SK-N-SH (cell line): ENCODE measurements at places on chromosomes 3 and 15. TPM values are rescaled to one million over a fixed set of nuclear protein-coding genes. Genes with fewer than 3 reads are reported as not detected.

The SOX2 gene
- 0.10 and 0.13 TPM in 2 replicates for polyA plus RNA-seq

The IL17RC gene
- 17.3 and 17.9 TPM in 2 replicates for polyA plus RNA-seq

The LYZL4 gene
- not detected in 2 replicates for polyA plus RNA-seq

The AP3B2 gene
- 0.77 and 1.8 TPM in 2 replicates for polyA plus RNA-seq

The ZNF385D gene
- polyA plus RNA-seq, result 1.3 and 1.8 TPM in 2 replicates

The CHRM5 gene
- polyA plus RNA-seq, result 0.03 TPM in 1 of 2 replicates, not detected in the other

DNA sequence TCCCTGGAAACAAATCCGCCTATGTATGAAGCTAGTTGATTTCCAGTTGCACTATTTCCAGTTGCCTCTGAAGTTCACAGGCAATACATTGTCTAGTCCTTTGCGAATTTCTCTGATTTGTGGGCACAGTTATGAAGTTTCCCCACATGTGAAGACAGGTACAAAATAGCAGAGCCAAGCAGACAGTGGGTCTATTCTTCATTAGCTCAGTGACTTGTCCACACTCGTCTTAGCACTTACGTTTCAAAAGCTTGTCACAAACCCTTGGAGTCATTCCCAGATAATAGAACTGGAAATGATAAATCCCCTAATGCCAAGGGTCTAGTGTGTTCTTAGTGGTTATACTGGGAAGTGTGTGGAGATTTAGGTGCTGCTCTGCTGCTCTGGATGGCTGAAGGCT is 14.5 kb downstream of the SRPRB start:
- no peak overlapping the region for H3K4me3 ChIP-seq
- no peak overlapping the region for H3K27ac ChIP-seq
- no peaks in the 10 kb centered on the region for H3K27me3 ChIP-seq
- peaks cover 77% of the 10 kb centered on the region for H3K36me3 ChIP-seq
- no peaks in the 10 kb centered on the region for H3K4me1 ChIP-seq

DNA sequence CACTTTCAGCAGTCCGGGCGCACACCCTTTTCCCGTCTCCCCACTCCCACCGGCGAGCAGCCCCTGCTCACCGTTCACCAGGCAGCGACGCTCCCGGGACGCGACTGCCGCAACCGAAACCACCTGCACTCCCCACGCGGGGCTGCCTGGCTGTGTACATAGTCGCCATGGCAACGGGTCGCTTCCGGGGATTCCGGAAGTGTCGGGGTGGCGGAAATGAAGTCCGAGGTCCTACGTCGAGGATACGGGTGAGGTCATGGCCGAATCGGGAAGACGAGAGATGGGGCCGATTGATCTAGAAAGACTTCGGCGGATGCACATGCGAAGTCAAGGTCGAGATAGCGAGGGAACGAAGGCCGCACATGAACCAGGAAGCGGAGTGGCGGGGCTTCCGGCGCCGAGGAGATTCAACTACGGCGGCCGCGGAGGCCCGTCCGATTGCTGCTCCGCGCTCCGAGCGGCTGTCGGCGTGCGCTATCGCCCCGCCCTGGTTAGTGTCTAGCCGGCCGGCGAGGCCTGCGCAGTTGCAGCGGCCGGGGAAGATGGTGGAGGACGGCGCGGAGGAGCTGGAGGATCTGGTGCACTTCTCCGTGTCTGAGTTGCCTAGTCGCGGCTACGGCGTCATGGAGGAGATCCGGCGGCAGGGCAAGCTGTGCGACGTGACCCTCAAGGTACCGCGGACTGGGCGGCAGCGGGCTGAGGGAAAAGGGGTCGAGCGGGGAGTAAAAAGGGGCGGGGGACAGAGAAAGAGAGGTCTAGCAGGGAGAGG is at the start of the genes KIF9 and KLHL18:
TSS of gene KIF9 (minus strand) at position 376 of the 769 bp plus-strand sequence. CDS start 5,425 bp downstream, outside the sequence.
TSS of gene KLHL18 (plus strand) at position 521 of the 769 bp plus-strand sequence. CDS start at position 543, 22 bp downstream.
- no peaks in the 10 kb centered on the region for H3K36me3 ChIP-seq
- peak within 1 kb of the TSS; percentile 70 for H3K4me3 ChIP-seq
- no peaks in the 10 kb centered on the region for H3K4me1 ChIP-seq
- DNase-seq, result peak; percentile 94
- H3K27me3 ChIP-seq, result no peaks in the 10 kb centered on the region

DNA sequence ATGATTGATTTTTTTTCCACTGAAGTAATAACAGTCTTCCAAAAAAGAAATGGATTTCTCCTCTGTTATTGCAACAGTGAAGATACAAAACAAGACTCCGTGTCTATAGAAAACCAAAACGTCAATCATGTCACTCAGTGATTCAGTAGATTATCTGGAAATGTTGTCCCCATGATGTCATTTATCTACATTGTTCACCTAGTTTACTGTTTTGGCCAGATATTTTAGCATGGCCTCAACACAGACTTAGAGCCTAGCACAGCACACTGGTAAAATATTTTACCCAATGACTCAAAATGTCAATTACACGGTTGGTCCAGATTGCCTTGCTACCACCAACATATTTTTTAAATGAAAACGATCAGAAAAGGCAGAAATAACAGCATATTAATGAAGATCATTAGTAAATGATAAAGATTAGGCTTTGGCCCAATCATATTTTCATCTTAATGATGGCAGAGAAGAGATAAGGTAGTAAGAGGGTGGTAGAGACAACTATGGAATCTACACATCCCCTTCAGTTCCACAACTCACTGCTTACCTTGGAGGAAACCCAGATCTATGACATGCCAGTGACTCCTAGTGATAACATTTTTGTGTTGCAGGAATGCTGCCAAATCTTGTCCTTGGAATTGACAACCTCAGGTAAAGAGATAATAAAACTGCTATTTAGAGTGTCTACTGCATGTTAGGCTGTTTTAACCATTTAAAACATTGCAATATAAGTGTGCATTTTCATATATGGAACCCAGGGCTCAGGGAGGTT is 347.7 kb upstream of the ARPP21 start:
- no peak for DNase-seq
- H3K27ac ChIP-seq, result no peak overlapping the region
- no peaks in the 10 kb centered on the region for H3K4me1 ChIP-seq

- H3K27ac ChIP-seq, result no peak overlapping the region
- H3K27me3 ChIP-seq, result no peaks in the 10 kb centered on the region
- H3K36me3 ChIP-seq, result no peaks in the 10 kb centered on the region
These were observed 22.7 kb upstream of the UBXN7 start for GRCh38 chr3:196454935-196455334.

- H3K4me3 ChIP-seq, result no peak overlapping the region
- no peak overlapping the region for H3K27ac ChIP-seq
- no peaks in the 10 kb centered on the region; the same call in 1 of the 2 replicates for H3K4me1 ChIP-seq
- no peak for DNase-seq
- no peaks in the 10 kb centered on the region for H3K27me3 ChIP-seq
These were observed 48.5 kb upstream of the SKIL start for GRCh38 chr3:170309046-170309445.

DNA sequence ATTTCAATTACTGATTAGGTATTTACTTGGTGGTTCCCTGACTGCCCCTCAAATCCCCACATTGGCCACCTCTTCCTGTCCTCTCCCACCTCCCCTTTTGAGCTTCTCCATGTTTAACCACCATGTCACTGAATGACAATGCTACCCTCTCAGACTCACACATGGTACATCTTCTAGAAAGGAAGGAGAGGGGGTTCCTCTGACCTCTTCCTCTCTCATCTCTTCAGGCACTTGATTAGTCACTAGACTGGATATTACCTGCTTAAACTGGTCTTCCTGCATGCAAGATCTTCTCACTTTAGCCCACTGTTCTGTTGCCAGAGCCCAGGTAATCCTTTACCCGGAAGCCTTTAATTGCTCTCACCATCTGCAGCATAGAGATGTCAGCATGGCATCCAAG is 64.9 kb downstream of the DIPK2A start:
- no peaks in the 10 kb centered on the region for H3K36me3 ChIP-seq
- no peak overlapping the region for H3K4me3 ChIP-seq
- no peaks in the 10 kb centered on the region for H3K27me3 ChIP-seq
- H3K4me1 ChIP-seq, result no peaks in the 10 kb centered on the region; the same call in 1 of the 2 replicates
- DNase-seq, result no peak

DNA sequence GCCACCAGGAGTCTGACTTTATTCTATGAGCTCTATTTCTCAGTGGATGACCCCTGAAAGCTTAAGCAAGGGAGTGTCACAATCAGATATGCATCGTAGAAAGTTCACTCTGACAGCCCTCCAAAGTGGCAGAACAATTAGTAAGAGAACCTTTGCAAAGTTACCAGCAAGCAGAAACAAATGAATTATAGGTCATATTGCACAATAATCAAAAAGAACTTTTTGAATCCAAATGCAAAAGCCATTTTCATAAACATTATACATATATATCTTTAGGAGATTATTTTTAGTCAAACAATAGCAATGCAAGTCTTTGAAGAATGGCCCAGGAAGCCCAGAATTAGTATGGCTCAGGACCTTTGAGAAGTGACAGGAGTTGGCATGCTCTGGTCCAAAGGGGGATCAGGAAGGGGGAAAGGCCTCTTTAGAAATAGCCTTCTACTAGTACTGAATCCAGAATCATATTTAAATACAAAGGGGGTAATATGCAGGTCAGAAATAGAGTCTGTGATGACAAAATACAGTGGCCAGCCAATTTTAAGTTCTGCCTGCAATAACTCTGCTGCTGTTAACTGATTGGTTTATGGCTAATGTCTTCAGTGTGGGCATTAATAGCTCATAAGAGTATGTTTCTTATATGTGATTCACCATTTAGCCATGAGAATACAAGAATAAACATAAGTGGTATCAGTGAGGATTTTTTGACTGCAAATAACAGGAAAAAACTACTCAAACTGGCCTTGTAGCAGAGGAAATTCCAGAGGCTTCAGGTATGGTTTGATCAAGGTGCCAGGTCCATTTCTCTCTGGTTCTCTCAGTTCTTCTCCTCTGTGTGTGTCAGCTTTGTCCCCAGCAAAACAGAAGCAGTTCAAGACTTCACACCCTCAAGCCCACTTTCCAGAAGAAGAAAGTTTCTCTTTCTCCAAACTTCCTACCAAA is 17.0 kb upstream of the ITGB5 start:
- no peaks in the 10 kb centered on the region for H3K36me3 ChIP-seq
- no peak overlapping the region for H3K27ac ChIP-seq
- no peak for DNase-seq

GRCh38 chr3:4551794-4552442 is 58.8 kb downstream of the ITPR1 start:
- H3K4me1 ChIP-seq, result no peaks in the 10 kb centered on the region
- no peaks in the 10 kb centered on the region for H3K27me3 ChIP-seq
- no peak overlapping the region for H3K27ac ChIP-seq
- no peak overlapping the region for H3K4me3 ChIP-seq

GRCh38 chr3:187747506-187747905 is 2.2 kb upstream of the BCL6 start:
- no peak overlapping the region for H3K27ac ChIP-seq
- no peaks in the 10 kb centered on the region for H3K36me3 ChIP-seq
- no peak overlapping the region for H3K4me3 ChIP-seq
- no peaks in the 10 kb centered on the region for H3K27me3 ChIP-seq

DNA sequence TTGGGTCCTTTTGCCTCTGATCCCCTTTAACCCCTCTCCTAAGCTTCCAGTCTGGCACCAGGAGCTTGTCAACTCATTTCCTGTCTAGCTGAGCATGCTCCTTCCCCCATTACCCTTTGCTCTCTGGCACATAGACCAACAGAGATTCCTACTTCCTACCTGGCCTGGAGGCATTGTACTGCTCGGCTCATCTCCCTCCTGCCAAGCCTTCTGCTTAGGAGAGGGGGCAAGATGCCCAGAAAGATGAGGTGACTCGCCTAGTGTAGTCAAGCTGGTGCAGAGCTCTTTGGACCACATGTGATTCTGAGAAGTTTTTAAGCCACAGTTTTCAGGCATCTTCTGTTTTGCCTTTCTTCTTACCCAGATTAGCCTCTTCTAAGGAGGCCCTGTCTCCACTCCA is 95.4 kb downstream of the ZNF621 start:
- no peak for DNase-seq
- peaks cover 4% of the 10 kb centered on the region; the same call in 1 of the 2 replicates for H3K27me3 ChIP-seq
- peaks cover 13% of the 10 kb centered on the region; the same call in 1 of the 2 replicates for H3K4me1 ChIP-seq
- no peaks in the 10 kb centered on the region for H3K36me3 ChIP-seq
- no peak overlapping the region for H3K4me3 ChIP-seq

DNA sequence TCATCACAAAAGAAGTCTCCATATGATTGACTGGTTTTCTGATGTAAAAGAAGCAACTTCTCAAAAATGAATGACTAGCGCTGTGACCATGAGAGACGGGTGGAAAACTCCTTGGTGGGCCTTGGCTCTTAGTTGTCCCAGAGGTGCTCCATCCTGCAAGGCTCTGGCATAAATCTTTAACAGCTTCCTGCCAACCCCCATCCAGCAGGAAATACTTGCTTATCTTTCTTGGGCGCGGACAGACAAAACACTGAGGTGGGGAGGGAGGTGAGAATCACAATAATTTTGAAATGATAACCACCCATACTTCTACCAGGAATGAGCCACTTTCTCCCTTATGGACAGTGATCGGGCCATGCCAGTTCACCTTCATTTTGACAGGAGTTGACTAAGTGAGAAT is 128.6 kb downstream of the STT3B start:
- no peaks in the 10 kb centered on the region for H3K27me3 ChIP-seq

GRCh38 chr3:137035631-137036030 is 77.8 kb downstream of the IL20RB start:
- no peaks in the 10 kb centered on the region for H3K4me1 ChIP-seq
- no peaks in the 10 kb centered on the region for H3K27me3 ChIP-seq
- H3K4me3 ChIP-seq, result no peak overlapping the region
- no peaks in the 10 kb centered on the region for H3K36me3 ChIP-seq

GRCh38 chr15:23095796-23096195 is 40.8 kb downstream of the GOLGA6L1 start:
- H3K36me3 ChIP-seq, result no peaks in the 10 kb centered on the region
- no peak for DNase-seq
- no peaks in the 10 kb centered on the region for H3K4me1 ChIP-seq
- H3K4me3 ChIP-seq, result no peak overlapping the region
- H3K27me3 ChIP-seq, result peaks cover 21% of the 10 kb centered on the region

DNA sequence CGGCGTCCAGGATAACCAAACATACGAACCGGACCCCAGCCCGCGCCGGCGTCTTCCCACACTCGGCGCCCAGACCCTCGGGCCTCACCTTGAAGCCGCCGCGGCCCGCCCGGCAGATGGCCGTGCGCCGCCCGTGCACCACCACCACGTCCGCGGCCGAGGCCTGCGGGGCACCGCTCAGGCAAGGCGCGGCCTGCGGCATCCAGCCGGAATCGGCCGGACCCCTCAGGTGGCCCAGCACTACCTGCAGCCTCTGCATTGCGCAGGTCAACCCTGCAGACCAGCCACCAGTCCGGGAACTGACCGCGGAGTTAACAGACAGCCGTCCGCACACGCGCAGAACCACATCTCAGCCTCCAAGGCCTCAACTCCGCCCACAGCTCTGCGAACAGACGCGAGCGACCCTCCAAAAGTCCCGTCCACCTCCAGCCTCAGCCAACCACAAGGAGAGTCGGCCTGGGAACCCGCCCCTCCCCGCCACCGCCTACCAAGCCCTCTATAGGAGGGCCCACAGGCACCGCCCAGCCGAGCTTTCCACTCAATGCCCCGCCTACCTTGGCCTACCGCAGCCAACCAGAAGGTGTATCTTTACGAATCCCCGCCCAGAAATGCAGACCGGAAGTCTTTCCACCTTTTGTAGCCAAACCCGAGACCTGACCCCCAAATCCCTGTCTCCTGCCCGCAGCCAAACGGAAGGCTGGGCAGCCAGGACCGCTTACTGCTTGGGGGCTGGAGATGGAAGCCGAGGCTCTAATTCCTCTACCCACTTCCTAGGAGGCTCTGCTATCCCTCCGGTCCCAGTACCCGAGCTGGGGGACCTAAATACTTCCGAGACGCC is at the start of gene ACAA1:
TSS of gene ACAA1 (minus strand) at position 351 of the 838 bp plus-strand sequence. CDS start at position 259, 92 bp downstream.
- peak within 1 kb of the TSS; percentile 91 for H3K27ac ChIP-seq
- peaks cover 31% of the 10 kb centered on the region for H3K4me1 ChIP-seq
- H3K4me3 ChIP-seq, result peak within 1 kb of the TSS; percentile 94
- no peaks in the 10 kb centered on the region for H3K27me3 ChIP-seq
- DNase-seq, result peak; percentile 98
